Small intestine (tissue), 16 donors: ENCODE measurements at places on chromosomes 5 and 9.

- H3K4me1 ChIP-seq: no peaks in the 10 kb centered on the region
- peak overlapping the region; percentile 44 for H3K4me3 ChIP-seq
- no peaks in the 10 kb centered on the region for H3K36me3 ChIP-seq
- peak; percentile 85 for DNase-seq
- H3K27me3 ChIP-seq: no peaks in the 10 kb centered on the region
Measured at GRCh38 chr5:73215891-73216610, 43.1 kb downstream of the TMEM174 start.

- H3K27ac ChIP-seq: no peak overlapping the region
- no peaks in the 10 kb centered on the region for H3K36me3 ChIP-seq
- H3K4me3 ChIP-seq: no peak overlapping the region
- no peaks in the 10 kb centered on the region for H3K4me1 ChIP-seq
- DNase-seq: peak; percentile 5
Measured at GRCh38 chr5:104347119-104347708, 784.6 kb upstream of the NUDT12 start.

GRCh38 chr9:17135295-17136160 is 688 bp downstream of the CNTLN start:
- DNase-seq: no peak
- peak overlapping the region; percentile 68 for H3K4me3 ChIP-seq
- H3K27ac ChIP-seq: no peak overlapping the region
- H3K36me3 ChIP-seq: no peaks in the 10 kb centered on the region

- H3K4me3 ChIP-seq: no peak overlapping the region
- peaks cover 10% of the 10 kb centered on the region for H3K36me3 ChIP-seq
- DNase-seq: no peak
- no peak overlapping the region for H3K27ac ChIP-seq
- H3K4me1 ChIP-seq: peaks cover 10% of the 10 kb centered on the region
- H3K27me3 ChIP-seq: no peaks in the 10 kb centered on the region
Measured at GRCh38 chr5:179759581-179760551, 27.2 kb downstream of the MAML1 start.
